ENCODE measurements at places on chromosomes 4 and X. TPM values are rescaled to one million over a fixed set of nuclear protein-coding genes. Genes with fewer than 3 reads are reported as not detected.

- DNase-seq, result no peak
Measured at GRCh38 chrX:136931661-136932060, 51.1 kb upstream of the RBMX start.

The WDFY3 gene
- 89.8 TPM for total RNA-seq

The HTN1 gene
- total RNA-seq, result not detected

GRCh38 chr4:145130788-145131399, 32.8 kb downstream of the ABCE1 start:
- no peak for DNase-seq

- peak; percentile 25 for DNase-seq
Measured at GRCh38 chrX:69158166-69158980, 6.9 kb downstream of the PJA1 start.

The LAP3 gene
- 31.9 TPM for total RNA-seq

DNA sequence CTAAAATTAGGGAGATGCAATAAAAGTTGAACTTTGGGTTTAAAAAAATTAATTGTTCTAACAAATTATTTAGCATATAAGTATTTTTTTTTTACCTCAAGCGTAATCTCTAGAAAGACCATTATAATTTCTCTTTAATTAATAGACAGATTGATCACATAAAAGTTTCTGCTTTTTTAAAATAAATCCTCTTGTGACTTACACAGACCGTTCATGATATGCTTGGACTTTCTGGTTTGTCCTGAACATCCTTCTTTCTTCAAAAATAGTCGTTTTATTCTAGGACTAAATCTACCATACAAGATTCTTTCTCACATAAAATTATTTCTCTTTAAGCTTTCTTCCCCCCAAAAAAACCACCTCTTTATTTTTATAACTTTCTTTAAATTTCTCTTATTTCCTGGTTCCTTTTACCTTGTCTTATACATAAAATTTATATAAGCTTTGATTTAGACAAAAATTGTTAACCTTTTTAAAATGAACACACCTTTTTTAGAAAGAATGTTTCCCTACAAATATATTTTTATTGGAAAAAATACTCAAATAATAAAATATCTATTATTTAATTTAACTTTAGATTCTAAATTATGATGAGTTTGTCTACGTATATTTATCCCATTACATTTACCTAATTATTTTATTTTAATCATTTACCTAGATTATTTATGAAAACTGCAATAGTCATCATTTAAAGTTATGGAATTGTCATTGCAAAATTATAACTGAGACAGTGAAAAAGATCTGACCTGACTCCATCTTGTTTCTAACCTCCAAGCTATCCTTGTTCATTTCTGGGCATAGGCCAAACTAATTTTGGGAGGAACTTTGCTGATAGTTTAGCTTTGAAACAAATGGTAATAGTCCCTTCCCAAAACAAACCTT, 37.6 kb downstream of the PGRMC2 start:
- DNase-seq, result no peak

DNA sequence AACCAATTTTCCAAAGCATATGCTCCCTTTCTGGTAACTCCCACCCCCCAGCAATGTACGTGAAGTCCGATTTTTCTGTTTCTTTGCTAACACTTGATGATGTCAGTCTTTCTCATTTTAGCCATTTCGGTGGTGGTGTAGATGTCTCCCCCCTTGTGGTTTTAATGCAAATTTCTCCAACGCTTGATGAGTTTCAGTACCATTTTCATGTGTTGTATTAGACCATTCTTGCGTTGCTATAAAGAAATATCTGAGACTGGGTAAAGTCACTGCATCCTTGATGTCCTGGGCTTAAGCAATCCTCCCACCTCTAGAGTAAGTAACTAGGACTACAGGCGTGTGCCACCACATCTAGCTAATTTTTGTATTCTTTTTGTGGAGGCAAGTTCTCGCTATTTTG, 148.4 kb upstream of the VCX3A start:
- no peak for DNase-seq
